ENCODE measurements at places on chromosomes 7 and 10. TPM values are rescaled to one million over a fixed set of nuclear protein-coding genes. Genes with fewer than 3 reads are reported as not detected.

PCLO gene
- total RNA-seq: not detected

ASB4 gene
- 18.8 TPM for total RNA-seq

CRTAC1 gene
- 0.55 TPM for total RNA-seq

NPY4R gene
- total RNA-seq: not detected

DGKI gene
- total RNA-seq: 0.56 TPM

SORBS1 gene
- total RNA-seq: 306 TPM

KLF14 gene
- 0.54 TPM for total RNA-seq

DPYSL4 gene
- total RNA-seq: 0.84 TPM

DYDC2 gene
- total RNA-seq: not detected

CYP2C9 gene
- not detected for total RNA-seq

CHST3 gene
- total RNA-seq: 17.0 TPM

CLDN4 gene
- 0.15 TPM for total RNA-seq

AKR1C4 gene
- total RNA-seq: not detected

ARHGAP22 gene
- 1.6 TPM for total RNA-seq

ZNF853 gene
- total RNA-seq: 10.4 TPM

AP4M1 gene
- 8.8 TPM for total RNA-seq

VOPP1 gene
- total RNA-seq: 29.7 TPM

DLX5 gene
- total RNA-seq: not detected

AKR1C2 gene
- total RNA-seq: 77.9 TPM

KEL gene
- total RNA-seq: 0.69 TPM

CCNJ gene
- 3.8 TPM for total RNA-seq

CREB5 gene
- 23.1 TPM for total RNA-seq

PNLIPRP2 gene
- total RNA-seq: not detected

UPK3B gene
- 0.77 TPM for total RNA-seq

KCNMA1 gene
- 20.4 TPM for total RNA-seq

PIK3AP1 gene
- total RNA-seq: 3.3 TPM

NPFFR1 gene
- total RNA-seq: not detected

EPDR1 gene
- 51.9 TPM for total RNA-seq

URGCP gene
- 54.4 TPM for total RNA-seq

MYL10 gene
- not detected for total RNA-seq
